ENCODE measurements at places on chromosomes 7 and 10.

- DNase-seq: no peak
Observed at GRCh38 chr10:5758927-5759326, 54.3 kb downstream of the GDI2 start.

DNA sequence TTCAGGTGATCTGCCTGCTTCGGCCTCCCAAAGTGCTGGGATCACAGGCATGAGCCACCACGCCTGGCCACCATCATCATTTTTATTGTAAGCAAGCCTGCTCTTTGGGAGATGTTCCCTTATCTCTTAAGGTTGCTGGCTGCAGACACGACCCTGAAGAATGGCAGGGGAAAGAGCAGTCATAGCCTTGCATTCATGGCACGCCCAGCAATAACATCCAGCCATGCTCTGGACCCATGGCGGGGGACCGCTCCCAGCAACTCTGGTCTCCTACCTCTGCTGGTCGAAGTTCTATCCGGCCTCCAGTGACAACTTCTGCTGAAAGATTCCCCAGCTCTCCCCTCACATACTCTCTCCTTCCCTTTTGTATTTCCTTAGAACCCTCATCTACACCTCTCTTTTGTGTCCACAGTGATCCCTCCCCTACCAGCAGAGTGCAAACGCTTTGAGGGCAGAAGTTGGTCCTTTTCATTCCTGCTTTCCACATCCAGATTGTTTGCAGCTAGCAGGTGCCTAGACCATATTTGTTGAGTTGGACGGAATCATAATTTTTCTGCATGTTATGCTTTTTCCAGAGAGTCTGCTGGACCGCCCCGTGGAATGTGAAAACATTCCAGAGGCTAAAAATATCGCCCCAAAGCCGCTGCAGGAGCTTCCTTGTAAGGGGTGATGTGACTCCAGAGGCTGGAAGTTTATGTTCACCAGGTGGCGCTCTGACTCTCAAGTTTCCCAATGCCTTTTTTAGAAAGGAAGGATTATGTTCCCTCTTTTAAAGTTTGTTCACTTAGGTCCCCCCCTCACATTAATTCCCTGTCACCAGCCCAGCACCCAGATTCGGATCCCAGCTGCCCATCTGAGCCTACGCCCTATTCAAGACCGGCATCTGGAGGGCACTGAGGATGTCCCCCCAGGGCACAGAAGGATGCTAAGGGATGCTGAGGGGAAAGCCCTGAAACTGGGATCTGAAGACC is 4.3 kb upstream of the MARVELD1 start:
- DNase-seq: no peak

DNA sequence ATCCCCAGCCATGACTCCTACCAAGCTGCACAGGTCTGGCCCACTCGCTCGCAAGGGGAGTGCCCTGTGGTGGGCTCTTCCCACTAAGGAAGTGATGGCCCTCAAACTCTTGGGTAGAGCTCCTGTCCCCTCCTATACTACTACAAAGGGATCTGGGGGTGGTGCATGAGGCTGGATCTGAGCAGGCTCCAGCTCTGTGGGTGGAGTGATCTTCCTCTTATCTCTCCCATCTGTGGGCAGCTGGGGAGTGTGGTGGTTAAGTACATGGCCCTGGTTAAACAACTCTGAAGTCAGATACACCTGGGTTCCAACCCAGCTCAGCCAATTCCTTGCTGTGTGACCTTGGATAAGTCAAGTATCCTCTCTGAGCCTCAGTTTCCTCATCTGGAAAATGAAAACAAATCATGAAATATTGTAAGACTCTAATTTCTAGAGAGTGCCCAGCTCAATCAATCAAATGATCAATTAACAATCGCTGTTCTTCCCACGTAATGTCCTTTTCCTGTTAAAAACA is 17.4 kb downstream of the DDIT4 start:
- DNase-seq: no peak

GRCh38 chr10:24310104-24310503 is 101.2 kb downstream of the KIAA1217 start:
- DNase-seq: no peak

DNA sequence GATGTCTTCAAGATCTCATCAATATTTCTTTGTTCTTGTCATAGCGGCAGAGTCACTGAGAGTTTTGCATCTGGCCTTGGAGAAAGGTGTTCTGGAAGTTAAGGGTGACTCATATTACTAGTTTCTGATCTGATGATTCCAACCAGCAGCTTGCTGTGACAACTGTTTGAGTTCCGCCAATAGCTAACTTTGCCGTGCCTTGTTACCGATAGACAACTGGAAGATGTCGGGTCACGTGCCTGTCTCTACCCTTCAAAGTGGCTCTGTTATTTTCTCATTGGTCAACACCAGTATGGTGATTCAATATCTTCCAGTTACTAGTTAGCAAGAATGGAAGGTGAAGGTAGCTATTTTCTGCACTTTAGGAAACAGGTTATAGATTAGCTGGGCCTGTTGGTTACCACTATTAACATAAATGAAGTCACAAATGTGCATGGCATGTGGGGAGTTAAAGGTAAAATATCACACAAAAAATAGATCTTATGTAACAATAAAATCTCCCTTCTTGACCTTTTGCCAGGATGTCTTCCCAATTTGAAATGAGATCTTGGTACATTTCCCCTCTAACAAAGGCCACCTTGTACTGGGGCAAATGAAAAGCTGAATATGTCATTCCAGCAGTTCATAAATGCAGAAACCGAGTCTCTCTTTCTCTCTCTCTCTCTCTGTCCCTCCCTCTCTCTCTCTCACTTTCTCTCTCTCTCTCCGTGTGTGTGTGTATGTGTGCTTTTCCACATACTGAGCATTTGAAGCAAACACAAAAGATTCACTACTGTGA is 2.6 kb upstream of the MGAM2 start:
- DNase-seq: no peak

DNA sequence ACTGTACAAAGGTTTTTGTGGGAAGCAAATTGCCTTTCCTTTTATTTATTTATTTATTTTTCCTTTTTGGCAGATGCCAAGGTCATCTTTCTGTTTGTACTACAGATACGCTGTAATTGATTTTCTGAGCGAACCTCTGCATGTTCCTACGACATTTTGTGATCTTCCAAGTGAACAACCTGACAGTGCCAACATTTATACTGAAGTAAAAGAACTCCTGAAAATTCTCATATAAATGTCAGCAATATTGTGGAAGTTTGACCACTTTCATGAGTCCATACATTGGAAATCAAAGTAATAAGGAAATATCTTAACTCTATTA is 86.8 kb upstream of the EEPD1 start:
- no peak for DNase-seq

GRCh38 chr7:93148727-93149126 is 542 bp upstream of the SAMD9L start:
- DNase-seq: no peak

DNA sequence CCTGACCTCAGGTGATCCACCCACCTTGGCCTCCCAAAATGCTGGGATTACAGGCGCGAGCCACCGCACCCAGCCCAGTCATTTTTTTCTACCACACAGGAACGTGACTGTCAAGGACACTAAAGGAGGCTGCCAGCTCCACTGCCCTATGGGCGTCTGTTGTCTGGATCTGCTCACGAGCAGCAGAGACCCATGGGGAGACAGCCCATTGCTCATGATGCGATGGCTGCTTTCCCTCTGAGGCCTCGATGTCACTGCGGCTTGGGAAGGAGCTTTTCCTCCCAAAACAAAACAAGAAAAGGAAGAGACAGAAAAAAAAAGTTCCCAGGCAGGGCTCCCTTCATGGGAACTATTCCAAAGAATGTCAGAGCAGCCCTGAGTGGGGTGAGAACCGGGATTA is 70.5 kb downstream of the DENND2A start:
- DNase-seq: no peak

DNA sequence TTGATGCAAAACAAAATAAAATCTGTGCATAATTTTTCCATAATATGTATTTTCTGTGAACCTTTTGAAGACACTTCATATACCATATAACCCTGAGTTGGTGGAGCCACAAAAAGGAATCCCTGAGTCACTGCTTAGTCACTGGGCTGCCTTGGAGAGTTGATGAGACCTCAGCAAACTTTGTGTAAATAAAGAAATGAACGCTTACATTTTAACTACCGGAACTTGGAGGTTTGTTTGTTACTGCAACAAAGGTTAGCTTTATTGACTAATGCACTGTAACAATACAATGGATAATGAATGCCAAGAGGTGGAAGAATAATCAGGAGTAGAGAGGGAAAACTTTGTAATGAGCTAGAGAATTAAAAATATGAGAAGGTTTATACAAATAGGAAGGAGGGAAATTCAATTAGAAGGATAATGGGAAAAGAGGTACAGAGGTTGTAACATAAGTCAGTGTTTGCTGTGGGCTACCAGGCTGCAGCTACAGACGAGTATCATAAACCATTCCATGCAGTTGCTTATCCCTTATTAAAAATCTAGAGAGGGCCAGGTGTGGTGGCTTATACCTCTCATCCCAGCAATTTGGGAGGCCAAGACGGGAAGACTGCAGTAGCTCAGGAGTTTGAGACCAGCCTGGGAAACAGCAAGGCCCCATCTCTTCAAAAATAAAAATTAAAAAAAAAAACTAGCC is 1042.1 kb downstream of the TYW1 start:
- no peak for DNase-seq

DNA sequence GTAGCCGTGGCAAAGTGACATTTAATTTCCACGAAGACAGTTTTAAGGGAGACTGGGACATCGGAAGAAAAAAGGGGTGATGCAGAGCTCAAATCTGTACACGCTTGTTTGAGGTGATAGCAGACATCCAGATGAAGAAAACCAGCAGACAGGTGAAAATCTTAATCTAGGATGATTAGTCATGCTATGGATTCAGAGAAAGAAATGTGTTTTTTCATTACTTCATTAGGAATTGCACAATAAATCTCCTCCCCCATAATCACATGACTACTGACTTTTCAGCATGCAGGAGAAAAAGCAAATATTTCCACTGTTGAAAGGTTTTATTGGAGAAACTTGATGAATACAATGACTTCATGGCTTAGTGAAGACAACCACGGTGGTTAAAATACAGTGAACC is 2.5 kb downstream of the NUDT5 start:
- no peak for DNase-seq

DNA sequence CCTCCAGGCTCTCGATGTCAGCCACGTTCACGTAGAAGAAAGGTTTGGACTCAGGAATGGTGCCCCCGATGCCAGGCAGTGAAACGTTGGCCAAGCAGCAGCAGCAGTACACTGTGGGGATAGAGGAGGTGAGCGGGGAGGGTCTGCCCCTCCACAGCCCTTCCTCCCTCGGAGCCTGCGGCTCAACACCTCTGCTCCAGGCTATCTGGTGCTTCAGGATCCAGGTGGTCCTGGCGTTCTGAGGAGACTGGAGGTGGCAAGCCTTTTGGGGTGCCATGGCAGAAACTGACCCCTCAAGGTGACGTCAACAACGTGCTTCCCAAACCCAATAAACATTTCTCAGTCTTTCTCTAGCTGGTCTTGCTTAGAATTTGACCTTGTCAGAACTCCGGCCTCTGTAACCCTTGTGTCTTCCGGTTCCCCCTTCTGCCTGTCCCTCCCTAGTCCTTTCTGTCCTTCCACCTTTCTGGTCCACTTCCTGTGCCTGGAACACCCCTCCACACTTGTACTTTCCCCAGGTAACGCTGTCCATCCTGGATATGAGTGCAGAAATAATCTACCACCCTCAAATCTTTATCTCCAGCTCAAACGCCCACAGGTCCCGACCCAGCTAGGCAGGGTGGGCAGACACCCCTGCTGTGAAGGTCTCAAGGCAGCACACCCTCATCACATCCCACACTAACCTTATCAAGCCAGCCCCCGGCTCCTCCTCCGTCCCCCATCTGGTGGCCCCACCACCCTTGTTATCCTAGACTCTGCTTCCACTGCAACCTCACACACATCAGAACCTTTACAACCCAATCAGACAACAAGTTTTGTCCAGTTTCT is 36.5 kb downstream of the DENND11 start:
- no peak for DNase-seq

DNA sequence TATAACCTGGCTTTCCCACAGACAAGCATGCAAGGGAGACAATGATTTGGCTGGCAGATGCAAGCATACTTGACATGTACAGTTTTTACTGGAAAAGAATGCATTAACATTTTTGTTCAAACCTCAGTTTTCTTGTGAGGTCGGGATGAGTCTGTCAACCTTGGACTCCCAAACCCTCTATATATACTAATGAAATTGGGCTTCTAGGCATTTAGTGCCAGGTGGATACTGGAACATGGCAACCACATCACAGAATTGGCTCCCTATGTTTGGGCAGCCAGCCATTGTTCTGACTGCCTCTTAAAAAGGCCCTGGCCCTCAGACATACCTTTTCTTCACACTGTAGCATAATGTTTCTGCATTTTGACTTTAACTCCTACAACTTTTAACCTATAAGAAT is 39.1 kb downstream of the CDK6 start:
- no peak for DNase-seq

GRCh38 chr7:92569137-92569536 is 21.1 kb downstream of the FAM133B start:
- no peak for DNase-seq

All from T-helper 2 cell (primary cell).